ENCODE measurements at places on chromosomes 5 and 9.

GRCh38 chr9:131670247-131671132, 69.4 kb downstream of the RAPGEF1 start:
- DNase-seq, result no peak

GRCh38 chr9:110050925-110051355, 157.0 kb downstream of the C9orf152 start:
- no peak for DNase-seq

DNA sequence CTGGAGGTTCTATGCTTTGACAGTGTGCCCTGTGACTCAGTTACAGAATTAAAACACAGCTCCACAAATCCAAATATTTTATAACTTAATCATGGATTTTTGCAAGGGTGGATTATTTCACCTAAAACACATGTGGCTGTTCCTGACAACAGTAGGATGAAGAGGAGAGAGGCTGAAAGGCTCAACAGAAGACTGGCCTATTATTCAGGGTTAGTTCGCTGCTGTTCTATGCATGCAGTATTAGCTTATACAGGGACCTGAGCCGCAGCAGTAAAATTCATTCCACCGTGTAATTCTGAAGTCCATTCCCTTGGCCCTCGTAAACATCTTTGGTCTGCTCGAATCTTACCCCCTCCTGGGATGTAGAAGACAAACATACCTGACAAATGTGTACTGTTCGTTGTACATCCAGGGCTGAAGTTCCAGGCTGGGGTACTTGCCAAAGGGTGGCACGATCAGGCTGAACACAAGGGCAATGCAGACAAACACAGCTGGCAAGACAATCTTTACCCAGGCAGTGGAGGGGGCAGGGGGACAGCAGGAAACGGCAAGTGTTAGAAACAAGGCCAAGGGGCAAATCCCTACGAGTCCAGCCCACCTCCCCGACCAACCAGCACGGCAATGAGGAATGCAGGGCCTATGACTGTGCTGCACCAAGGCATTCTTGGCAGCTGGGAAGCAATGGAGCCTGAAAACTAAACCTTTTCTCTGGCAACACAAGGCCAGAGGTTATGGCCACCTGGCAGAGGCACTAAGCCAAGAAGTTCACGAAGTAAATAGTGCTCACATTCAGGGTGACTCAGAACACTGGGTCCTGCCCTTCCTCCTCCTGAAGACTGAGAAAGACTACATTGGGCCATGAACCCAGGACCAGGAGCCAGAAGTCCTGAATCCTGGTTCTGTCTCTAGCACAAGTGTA, 46.8 kb downstream of the NIPSNAP3B start:
- DNase-seq, result no peak

DNA sequence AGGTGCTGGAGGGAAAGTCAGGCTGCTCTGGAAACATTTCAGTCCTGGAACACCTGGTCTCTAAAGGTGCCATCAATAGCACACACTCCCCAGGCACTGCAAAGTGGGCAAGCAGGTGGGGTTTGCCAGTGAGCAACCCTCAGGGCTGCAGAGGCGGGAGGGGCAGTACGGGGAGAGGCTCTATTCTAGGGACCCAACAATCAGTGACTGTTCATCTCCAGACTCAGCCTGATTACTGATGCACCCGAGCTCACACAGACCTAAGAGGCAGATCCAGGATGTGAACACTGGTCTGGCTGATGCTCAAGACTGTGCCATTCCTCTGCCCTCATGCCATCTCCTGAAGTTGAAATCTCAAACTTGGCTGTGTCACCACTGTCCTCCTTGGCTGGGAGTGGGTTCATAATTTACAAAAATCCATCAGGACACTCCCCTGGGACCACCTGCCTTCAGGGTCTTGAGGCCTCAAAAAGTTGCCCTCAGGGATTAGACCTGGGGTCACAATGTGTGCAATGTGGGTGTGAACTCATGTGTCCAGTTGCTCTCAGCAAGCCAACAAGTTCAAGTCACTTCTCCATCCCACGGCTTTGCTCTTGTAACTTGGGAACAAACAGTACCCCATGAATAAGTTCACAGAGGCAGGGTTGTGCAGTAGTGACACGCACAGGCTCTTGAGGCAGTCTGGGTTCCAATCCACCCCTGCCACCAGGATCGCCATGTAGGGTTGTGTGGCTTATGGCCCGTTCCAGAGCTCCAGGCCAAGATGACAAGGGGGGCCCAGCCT, 19.9 kb upstream of the KCNMB1 start:
- no peak for DNase-seq

GRCh38 chr9:104247899-104248460, 153.9 kb downstream of the SMC2 start:
- DNase-seq, result no peak

GRCh38 chr5:156909180-156909579, 53.8 kb downstream of the TIMD4 start:
- DNase-seq, result no peak

GRCh38 chr9:93577078-93577974, 942 bp downstream of the PHF2 start:
- DNase-seq, result no peak

DNA sequence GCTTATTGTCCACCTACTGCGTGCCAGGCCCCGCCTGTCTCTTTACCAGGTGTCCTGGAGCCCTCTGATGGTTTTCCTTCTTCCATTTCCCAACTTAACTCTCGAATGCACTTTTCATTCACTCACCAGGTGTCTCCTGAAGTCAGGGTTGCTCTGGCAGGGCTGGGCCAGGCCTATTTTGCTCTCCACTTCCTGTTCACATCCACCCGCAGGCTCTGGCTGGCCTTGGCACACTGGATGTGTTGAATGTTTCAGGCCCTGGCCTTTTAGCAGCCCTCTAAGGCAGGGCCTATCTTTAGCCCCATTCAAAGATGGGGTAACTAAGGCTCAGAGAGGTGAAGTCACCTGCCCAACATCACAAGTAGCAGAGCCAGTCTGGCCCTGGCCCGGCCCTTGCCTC, 16.4 kb downstream of the LRRC8A start:
- DNase-seq, result no peak

GRCh38 chr5:141517880-141518617, 29.2 kb downstream of the PCDHGC5 start:
- no peak for DNase-seq

DNA sequence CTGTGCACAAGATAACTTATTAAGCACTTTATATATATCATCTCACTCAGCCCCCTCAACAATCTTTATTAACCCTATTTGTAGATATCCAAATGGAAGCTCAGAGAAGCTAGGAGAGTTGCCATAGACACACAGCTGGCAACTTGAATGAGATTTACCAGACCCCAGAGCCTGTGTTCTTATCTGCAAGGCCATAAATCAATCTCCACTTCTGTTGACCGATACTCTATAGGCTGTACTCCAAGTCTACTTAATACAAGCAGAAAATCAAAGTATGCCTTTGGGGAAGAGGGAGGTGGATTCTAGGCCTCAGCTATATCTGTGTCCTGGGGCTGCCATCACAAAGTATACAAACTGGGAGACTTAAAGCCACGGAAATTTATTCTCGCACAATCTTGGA, 6.0 kb upstream of the IL9 start:
- no peak for DNase-seq

GRCh38 chr5:57653636-57654290, 171.2 kb upstream of the ACTBL2 start:
- no peak for DNase-seq

- peak; percentile 47 for DNase-seq
These were observed 110.6 kb downstream of the PAM start for GRCh38 chr5:102865510-102866236.

DNA sequence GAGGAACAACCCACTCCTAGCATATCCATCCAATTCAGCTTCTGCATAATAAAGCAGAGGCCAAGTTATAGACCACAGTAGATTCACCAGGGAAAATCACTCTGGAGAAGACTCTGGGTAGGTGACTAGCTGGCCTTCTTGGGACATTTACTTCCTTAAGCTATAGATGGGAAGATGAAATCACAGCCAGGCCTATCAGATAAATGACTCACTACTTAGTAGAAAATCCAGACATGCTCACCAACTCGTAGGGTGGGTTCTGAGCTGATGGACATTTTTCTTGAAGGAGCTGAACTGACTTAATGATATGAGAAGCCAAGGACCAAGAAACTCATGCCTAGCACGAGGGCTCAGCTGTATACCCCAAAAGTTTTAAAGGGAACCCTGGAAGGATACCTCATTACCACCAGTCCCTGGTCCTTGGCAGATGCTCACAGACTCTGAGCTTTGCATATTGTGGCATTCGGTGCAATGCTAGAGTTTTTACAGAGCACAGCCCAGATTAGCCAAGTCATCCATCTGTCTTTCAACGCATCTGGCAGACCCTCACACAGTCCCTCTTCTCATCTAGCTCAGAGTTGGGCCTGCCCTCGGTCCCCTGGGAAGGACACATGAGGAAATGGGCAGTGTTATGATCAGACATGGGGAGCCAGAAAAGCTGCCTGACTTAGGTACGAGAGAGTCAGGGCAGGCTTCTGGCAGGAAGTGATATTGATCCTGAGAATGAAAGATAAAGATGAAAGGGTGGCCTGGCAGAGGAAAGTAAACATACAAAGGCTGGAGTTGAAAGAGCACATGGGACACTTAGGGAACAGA, 15.0 kb downstream of the ACSL6 start:
- DNase-seq, result no peak

All from iPS DF 19.7 (cell line).